ENCODE measurements at places on chromosomes 2 and 18. TPM values are rescaled to one million over a fixed set of nuclear protein-coding genes. Genes with fewer than 3 reads are reported as not detected.

RIT2 gene
- not detected for total RNA-seq

POU3F3 gene
- total RNA-seq = not detected

TPO gene
- not detected for total RNA-seq

CD8B gene
- total RNA-seq = 273 TPM

DLX2 gene
- total RNA-seq = not detected

RUFY4 gene
- total RNA-seq = not detected

ABCG5 gene
- total RNA-seq = not detected

GRCh38 chr18:7945882-7946281, 378.8 kb downstream of the PTPRM start:
- H3K4me3 ChIP-seq = no peak overlapping the region
- no peaks in the 10 kb centered on the region for H3K27me3 ChIP-seq
- no peaks in the 10 kb centered on the region for H3K36me3 ChIP-seq
- DNase-seq = no peak

GRCh38 chr2:130371723-130372054, 15.8 kb downstream of the PTPN18 start:
- no peaks in the 10 kb centered on the region for H3K36me3 ChIP-seq
- H3K27ac ChIP-seq = peak overlapping the region; percentile 76
- peak overlapping the region; percentile 85 for H3K4me3 ChIP-seq
- no peak for DNase-seq
- H3K27me3 ChIP-seq = no peaks in the 10 kb centered on the region
- H3K4me1 ChIP-seq = peaks cover 31% of the 10 kb centered on the region

- H3K4me3 ChIP-seq = no peak overlapping the region
- no peaks in the 10 kb centered on the region for H3K36me3 ChIP-seq
- no peak for DNase-seq
- no peaks in the 10 kb centered on the region for H3K27me3 ChIP-seq
Observed at GRCh38 chr18:52242711-52243110, 97.3 kb upstream of the DCC start.

DNA sequence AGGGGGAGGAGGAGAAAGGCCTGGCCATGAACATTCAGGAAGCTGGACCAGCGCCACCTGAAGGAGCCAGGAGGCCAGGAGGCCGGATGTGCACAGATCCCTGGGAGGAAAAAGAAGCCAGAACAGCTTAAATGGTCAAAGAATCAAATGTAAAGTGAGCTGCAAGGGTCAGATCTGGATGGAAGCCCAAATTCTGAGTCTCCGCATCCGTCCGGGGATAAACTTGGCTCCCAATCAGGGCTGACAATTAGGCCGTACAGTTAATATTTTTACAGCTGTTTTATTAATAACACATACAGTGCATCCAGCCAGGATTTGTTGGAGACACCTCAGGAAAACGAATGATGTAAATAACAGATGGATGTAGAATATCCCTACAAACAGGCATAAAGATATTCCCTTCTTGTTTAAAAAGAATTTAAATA, 495.1 kb upstream of the TCF4 start:
- H3K4me1 ChIP-seq = no peaks in the 10 kb centered on the region
- no peak for DNase-seq
- no peaks in the 10 kb centered on the region for H3K36me3 ChIP-seq
- H3K4me3 ChIP-seq = no peak overlapping the region
- H3K27me3 ChIP-seq = no peaks in the 10 kb centered on the region

- H3K27ac ChIP-seq = no peak overlapping the region
- DNase-seq = no peak
- peaks cover 55% of the 10 kb centered on the region for H3K4me1 ChIP-seq
- no peaks in the 10 kb centered on the region for H3K27me3 ChIP-seq
- H3K4me3 ChIP-seq = no peak overlapping the region
- H3K36me3 ChIP-seq = peaks cover 1% of the 10 kb centered on the region
Observed at GRCh38 chr2:10405448-10405847, 42.7 kb downstream of the ODC1 start.

- H3K27me3 ChIP-seq = no peaks in the 10 kb centered on the region
- H3K36me3 ChIP-seq = no peaks in the 10 kb centered on the region
- no peak overlapping the region for H3K27ac ChIP-seq
- H3K4me3 ChIP-seq = no peak overlapping the region
- H3K4me1 ChIP-seq = no peaks in the 10 kb centered on the region
- peak; percentile 19 for DNase-seq
Observed at GRCh38 chr2:71617266-71617665, 163.9 kb downstream of the DYSF start.

GRCh38 chr2:86290596-86291327, 46.7 kb downstream of the REEP1 start:
- no peak for DNase-seq
- H3K4me1 ChIP-seq = no peaks in the 10 kb centered on the region
- H3K36me3 ChIP-seq = no peaks in the 10 kb centered on the region
- H3K27ac ChIP-seq = no peak overlapping the region
- no peaks in the 10 kb centered on the region for H3K27me3 ChIP-seq

DNA sequence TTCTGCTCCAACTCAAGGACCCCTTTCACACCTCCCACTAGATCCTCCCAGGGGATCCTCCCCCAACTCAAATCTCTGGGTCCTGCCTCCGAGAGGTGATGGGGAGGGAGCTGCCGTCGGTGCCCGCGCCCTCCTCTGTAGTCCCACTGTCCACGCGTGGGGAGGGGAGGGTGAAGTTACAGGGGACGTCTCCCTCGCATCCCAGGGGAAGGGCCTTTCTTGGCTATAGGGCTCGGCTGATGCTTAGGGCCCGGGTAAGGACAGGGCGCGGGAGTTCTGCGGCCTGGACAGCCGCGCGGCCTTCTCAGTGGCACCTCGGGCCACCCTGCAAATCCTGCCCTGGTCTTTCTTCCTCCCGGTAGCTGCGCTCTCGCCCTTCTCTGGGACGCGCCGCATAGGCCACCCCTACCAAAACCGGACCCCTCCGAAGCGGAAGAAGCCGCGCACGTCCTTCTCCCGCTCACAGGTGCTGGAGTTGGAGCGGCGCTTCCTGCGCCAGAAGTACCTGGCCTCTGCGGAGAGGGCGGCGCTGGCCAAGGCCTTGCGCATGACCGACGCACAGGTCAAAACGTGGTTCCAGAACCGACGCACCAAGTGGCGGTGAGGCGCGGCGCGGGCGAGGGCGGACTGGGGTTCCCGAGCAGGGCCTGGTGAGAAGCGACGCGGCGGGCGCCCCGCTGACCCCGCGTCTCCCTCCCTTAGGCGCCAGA, 1.2 kb downstream of the TLX2 start:
- no peak overlapping the region for H3K4me3 ChIP-seq
- peaks cover 73% of the 10 kb centered on the region for H3K27me3 ChIP-seq
- H3K4me1 ChIP-seq = peaks cover 33% of the 10 kb centered on the region

DNA sequence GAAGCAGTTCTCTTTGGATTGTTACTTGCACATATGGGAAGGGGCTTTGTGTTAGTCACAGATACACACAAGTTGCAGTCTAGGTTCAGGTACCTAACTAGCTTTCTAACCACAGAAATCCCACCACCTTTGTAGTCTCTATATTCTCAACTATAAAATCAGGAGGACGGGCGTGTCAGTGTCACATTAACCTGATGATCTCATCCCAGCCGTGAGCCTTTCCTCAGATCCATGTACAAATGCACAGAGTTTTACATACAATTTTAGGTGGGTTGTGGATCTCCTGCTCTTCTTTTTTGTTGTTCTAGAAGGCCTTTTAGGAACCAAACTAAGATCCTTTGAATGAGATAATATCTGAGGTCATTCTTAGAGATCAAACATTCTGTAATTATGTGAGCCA, 94.0 kb downstream of the ZNF532 start:
- no peak overlapping the region for H3K4me3 ChIP-seq
- H3K4me1 ChIP-seq = no peaks in the 10 kb centered on the region
- H3K27me3 ChIP-seq = no peaks in the 10 kb centered on the region
- no peak overlapping the region for H3K27ac ChIP-seq
- no peaks in the 10 kb centered on the region for H3K36me3 ChIP-seq
- no peak for DNase-seq

DNA sequence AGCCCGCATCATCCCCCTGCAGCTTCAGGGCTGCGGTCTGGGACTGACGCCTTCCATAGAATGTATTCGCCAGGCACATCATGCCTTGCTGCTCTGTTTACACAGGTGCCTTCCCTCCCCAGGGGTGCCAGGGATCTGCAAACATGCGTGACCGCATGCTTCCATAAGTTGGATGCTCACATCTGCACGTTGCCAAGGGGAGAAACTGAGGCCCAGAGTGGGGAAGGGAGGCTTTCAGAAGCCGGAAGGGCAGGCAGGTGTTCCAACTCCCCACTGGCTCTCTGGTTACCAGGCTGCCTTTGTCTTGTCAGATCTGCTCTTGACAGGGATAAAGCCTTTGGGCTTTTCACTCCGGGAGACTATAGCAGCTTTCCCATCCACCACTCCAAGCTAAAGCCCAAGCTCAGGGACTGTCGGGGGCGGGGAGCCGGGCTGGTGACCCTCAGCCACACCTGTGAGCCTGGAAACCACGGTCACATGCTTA, 125.8 kb upstream of the TNP1 start:
- no peaks in the 10 kb centered on the region for H3K36me3 ChIP-seq
- DNase-seq = no peak
- no peaks in the 10 kb centered on the region for H3K4me1 ChIP-seq

GRCh38 chr2:227378371-227378782, 729 bp downstream of the TM4SF20 start:
- no peaks in the 10 kb centered on the region for H3K4me1 ChIP-seq
- H3K27ac ChIP-seq = no peak overlapping the region
- H3K4me3 ChIP-seq = no peak overlapping the region
- DNase-seq = no peak

GRCh38 chr2:80403081-80403480, 98.5 kb upstream of the LRRTM1 start:
- H3K27me3 ChIP-seq = no peaks in the 10 kb centered on the region
- no peaks in the 10 kb centered on the region for H3K4me1 ChIP-seq
- no peak overlapping the region for H3K27ac ChIP-seq
- no peak overlapping the region for H3K4me3 ChIP-seq
- H3K36me3 ChIP-seq = no peaks in the 10 kb centered on the region

- DNase-seq = no peak
- H3K27ac ChIP-seq = no peak overlapping the region
- H3K27me3 ChIP-seq = no peaks in the 10 kb centered on the region
- no peaks in the 10 kb centered on the region for H3K36me3 ChIP-seq
- no peaks in the 10 kb centered on the region for H3K4me1 ChIP-seq
Observed at GRCh38 chr18:45467293-45467692, 148.0 kb upstream of the SLC14A2 start.

DNA sequence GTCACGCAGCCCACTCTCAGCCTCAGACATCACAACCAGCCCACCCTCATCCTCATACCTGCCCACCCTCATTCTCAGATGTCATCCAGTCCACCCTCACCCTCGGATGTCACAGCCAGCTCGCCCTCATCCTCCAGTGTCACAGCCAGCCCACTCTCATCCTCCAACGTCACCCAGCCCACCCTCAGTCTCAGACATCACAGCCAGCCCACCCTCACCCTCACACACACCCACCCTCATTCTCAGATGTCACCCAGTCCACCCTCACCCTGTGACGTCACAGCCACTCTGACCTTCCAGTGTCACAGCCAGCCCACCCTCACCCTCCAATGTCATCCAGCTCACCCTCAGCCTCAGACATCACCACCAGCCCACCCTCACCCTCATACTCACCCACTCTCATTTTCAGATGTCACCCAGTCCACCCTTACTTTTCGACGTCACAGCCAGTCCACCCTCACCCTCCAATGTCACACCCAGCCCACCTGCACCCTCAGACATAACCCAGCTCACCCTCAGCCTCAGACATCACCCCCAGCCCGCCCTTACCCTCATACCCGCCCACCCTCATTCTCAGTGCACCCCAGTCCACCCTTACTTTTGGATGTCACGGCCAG, 100.3 kb downstream of the LOXHD1 start:
- no peak overlapping the region for H3K27ac ChIP-seq
- no peaks in the 10 kb centered on the region for H3K4me1 ChIP-seq
- no peaks in the 10 kb centered on the region for H3K27me3 ChIP-seq
- no peak for DNase-seq
- H3K36me3 ChIP-seq = no peaks in the 10 kb centered on the region
- no peak overlapping the region for H3K4me3 ChIP-seq

- no peak for DNase-seq
- H3K27me3 ChIP-seq = no peaks in the 10 kb centered on the region
- H3K27ac ChIP-seq = no peak overlapping the region
Observed at GRCh38 chr18:76351961-76352581, 143.0 kb downstream of the ZNF516 start.

DNA sequence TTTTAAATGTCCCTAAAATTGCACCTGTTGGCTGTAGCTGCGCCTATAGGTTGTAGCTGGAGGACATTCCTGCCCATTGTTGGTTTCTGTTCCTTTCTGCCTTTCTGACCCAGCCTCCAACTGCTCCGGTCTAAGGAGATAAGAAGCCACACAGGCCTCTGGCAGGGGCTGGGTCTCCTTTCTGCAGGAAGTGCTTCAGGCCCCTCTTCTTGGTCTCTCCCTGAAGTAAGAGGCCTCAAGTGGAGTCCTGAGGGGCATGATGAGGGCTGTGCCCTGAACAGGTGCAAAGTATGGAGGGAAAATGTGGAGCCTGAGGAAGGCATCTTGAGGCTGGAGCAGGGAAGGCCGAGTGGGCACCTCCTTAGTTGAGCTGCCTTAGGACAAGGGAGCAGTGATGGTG, 10.4 kb upstream of the SFTPB start:
- H3K36me3 ChIP-seq = no peaks in the 10 kb centered on the region
- peaks cover 7% of the 10 kb centered on the region for H3K4me1 ChIP-seq
- H3K27ac ChIP-seq = no peak overlapping the region

All from CD8-positive, alpha-beta memory T cell (primary cell).